ENCODE measurements at places on chromosomes 4 and X. TPM values are rescaled to one million over a fixed set of nuclear protein-coding genes. Genes with fewer than 3 reads are reported as not detected.

The SORBS2 gene
- total RNA-seq = 0.79 TPM

The EXOC1L gene
- total RNA-seq = not detected

The TSPAN7 gene
- total RNA-seq = not detected

The PDE5A gene
- 8.5 TPM for total RNA-seq

The SSX3 gene
- total RNA-seq = not detected
